ENCODE measurements at places on chromosomes 16 and 17. TPM values are rescaled to one million over a fixed set of nuclear protein-coding genes. Genes with fewer than 3 reads are reported as not detected.

KRT35 gene
- total RNA-seq, result not detected

THUMPD1 gene
- total RNA-seq, result 66.1 TPM

CARD14 gene
- total RNA-seq, result 0.32 TPM

CDRT15L2 gene
- total RNA-seq, result not detected

TMEM100 gene
- 1.0 TPM for total RNA-seq
